ENCODE measurements at places on chromosomes 1 and 21. TPM values are rescaled to one million over a fixed set of nuclear protein-coding genes. Genes with fewer than 3 reads are reported as not detected.

- no peak for DNase-seq
These were observed 41.2 kb downstream of the LPAR3 start for GRCh38 chr1:84851839-84852238.

GRCh38 chr21:44399151-44399954 is 45.9 kb downstream of the TRPM2 start:
- DNase-seq, result no peak

DNA sequence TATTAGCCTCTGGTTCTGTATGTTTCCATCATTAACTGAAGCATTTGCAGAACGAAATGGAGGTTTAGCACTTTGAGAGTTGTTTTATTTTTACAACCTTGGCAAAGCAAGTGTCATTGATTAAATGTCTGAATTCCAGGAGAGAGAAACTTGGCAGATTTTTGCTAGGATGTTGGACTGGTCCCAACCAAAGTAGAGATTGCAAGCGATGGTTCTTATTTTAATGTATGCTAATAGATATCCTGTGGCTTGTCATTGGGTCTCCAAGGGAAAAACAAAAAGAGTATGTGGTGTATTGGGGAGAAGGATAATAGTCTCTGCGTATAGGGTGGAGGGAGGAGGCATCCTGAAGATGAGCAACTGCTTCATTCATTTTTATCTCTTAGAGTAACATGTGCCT is 457.2 kb upstream of the RUNX1 start:
- no peak for DNase-seq

DNA sequence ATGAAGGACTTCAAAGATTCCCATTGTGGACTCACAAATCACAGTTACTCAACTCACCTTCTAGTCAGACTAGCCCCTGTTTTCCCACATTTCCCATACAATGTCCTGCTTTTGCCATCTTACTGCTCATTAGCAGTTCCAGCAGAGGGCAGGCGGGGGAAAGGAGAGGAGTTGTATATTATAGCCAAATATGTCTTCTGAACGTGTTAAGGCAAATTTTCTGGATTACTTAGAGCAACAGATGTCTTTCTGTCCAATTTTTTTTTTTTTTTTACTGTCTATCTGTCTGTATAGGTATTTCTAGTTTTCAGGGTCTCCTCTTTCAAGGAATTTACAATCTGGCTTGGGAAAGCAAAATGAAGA is 29.9 kb upstream of the DDAH1 start:
- peak; percentile 66 for DNase-seq

- no peak for DNase-seq
These were observed 5.6 kb downstream of the ARHGAP29 start for GRCh38 chr1:94231746-94232145.

KIAA0040 gene
- polyA plus RNA-seq, result 6.9 TPM

WNT2B gene
- polyA plus RNA-seq, result 1.2 TPM
